ENCODE measurements at places on chromosomes 3 and 15. TPM values are rescaled to one million over a fixed set of nuclear protein-coding genes. Genes with fewer than 3 reads are reported as not detected.

Gene SAXO2
- 4.0 TPM for polyA plus RNA-seq

Gene CDCP1
- polyA plus RNA-seq: not detected

Gene CHRD
- polyA plus RNA-seq: 2.9 TPM

Gene ACTRT3
- polyA plus RNA-seq: not detected

Gene RETNLB
- polyA plus RNA-seq: not detected

Gene SLC28A1
- polyA plus RNA-seq: not detected

Gene DISP2
- 26.0 TPM for polyA plus RNA-seq

Gene GPR62
- polyA plus RNA-seq: not detected

Gene SEC22C
- 93.6 TPM for polyA plus RNA-seq

Gene CLEC3B
- polyA plus RNA-seq: 4.9 TPM

Gene APBA2
- 159 TPM for polyA plus RNA-seq

Gene KLHL40
- polyA plus RNA-seq: not detected

Gene CCR9
- not detected for polyA plus RNA-seq

Gene CCDC54
- polyA plus RNA-seq: not detected

Gene CKMT1B
- polyA plus RNA-seq: 23.2 TPM

Gene CSPG5
- 67.1 TPM for polyA plus RNA-seq

Gene PPM1L
- 28.3 TPM for polyA plus RNA-seq

Gene CHDH
- polyA plus RNA-seq: 0.17 TPM

Gene CDHR4
- polyA plus RNA-seq: not detected

Gene ECE2
- polyA plus RNA-seq: 0.42 TPM

Gene STRIT1
- 1.1 TPM for polyA plus RNA-seq

Gene GCNT3
- 0.81 TPM for polyA plus RNA-seq

Gene PLXNB1
- 134 TPM for polyA plus RNA-seq

Gene GP5
- polyA plus RNA-seq: 0.16 TPM

Gene CPN2
- not detected for polyA plus RNA-seq

Gene NKTR
- polyA plus RNA-seq: 227 TPM

Gene GABRR3
- not detected for polyA plus RNA-seq

Gene PLSCR2
- not detected for polyA plus RNA-seq

Gene PIF1
- 0.58 TPM for polyA plus RNA-seq

Gene GNAT1
- not detected for polyA plus RNA-seq

Gene AQR
- 22.4 TPM for polyA plus RNA-seq

Gene HHATL
- polyA plus RNA-seq: not detected

Gene TM4SF18
- polyA plus RNA-seq: 0.42 TPM

Gene PFKFB4
- polyA plus RNA-seq: 32.4 TPM

Gene RAB27A
- polyA plus RNA-seq: 3.7 TPM

Gene CACNA2D2
- polyA plus RNA-seq: 7.8 TPM

Gene PATL2
- polyA plus RNA-seq: not detected

Gene SLC24A5
- 0.76 TPM for polyA plus RNA-seq

Gene LRRC31
- not detected for polyA plus RNA-seq

Gene XCR1
- not detected for polyA plus RNA-seq

Gene LYZL4
- polyA plus RNA-seq: not detected
